ENCODE measurements at places on chromosomes 2 and 18.

- no peak overlapping the region for H3K4me3 ChIP-seq
- H3K27me3 ChIP-seq = no peaks in the 10 kb centered on the region
- no peaks in the 10 kb centered on the region for H3K36me3 ChIP-seq
- no peak for DNase-seq
- no peaks in the 10 kb centered on the region for H3K4me1 ChIP-seq
Observed at GRCh38 chr2:209556354-209556961, 132.6 kb downstream of the MAP2 start.

- H3K27me3 ChIP-seq = no peaks in the 10 kb centered on the region
- no peaks in the 10 kb centered on the region for H3K4me1 ChIP-seq
- no peak overlapping the region for H3K27ac ChIP-seq
- no peaks in the 10 kb centered on the region for H3K36me3 ChIP-seq
- H3K4me3 ChIP-seq = no peak overlapping the region
Observed at GRCh38 chr2:52097071-52097470, 1065.1 kb upstream of the NRXN1 start.

- H3K36me3 ChIP-seq = no peaks in the 10 kb centered on the region
- peak overlapping the region; percentile 77 for H3K27ac ChIP-seq
- peak overlapping the region; percentile 81 for H3K4me3 ChIP-seq
- H3K27me3 ChIP-seq = no peaks in the 10 kb centered on the region
Observed at GRCh38 chr2:217789003-217789735, 213.6 kb downstream of the TNS1 start.

- no peaks in the 10 kb centered on the region for H3K36me3 ChIP-seq
- no peak overlapping the region for H3K4me3 ChIP-seq
- peaks cover 34% of the 10 kb centered on the region for H3K4me1 ChIP-seq
- DNase-seq = no peak
- no peak overlapping the region for H3K27ac ChIP-seq
Observed at GRCh38 chr2:98913916-98914712, 21.9 kb downstream of the CRACDL start.

DNA sequence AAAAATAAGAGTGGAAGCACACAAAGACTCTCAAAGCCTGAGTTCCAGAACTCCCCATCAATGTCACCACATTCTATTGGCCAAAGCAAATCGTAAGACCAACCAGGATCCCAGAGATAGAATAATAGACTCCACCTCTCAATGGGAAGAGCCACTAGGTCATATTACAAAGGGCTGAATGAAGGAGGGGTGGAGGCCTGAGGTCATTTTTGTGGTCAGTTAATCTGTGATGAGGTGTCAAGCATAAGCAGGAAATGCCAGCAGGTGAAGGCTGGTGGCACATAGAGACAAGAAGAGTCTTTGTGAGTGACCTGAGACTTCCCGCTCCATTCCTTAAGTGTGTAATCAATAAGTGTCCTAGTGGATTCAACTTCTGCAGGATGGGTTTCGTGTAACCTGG, 144.3 kb downstream of the TFCP2L1 start:
- no peak for DNase-seq
- no peak overlapping the region for H3K4me3 ChIP-seq
- H3K36me3 ChIP-seq = no peaks in the 10 kb centered on the region
- H3K27me3 ChIP-seq = no peaks in the 10 kb centered on the region

DNA sequence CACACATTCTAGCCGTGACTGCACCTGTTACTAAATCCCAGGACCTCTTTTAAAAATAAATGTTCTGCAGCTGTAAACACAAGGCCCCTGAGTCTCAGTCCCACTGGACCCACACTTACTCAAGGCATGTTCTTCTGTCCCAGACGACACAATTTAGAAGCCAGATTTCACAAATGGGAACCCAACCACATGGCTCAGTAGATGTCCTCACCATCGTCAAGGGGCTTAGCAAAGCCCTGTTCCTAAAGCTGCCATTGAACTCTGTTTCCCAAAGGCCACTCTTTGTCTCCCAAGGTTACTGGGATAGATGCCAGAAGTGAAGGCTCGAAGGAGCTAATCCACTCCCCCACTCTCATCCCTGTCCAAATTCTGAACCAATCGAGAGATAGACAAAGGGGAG, 301.0 kb downstream of the GALR1 start:
- no peak overlapping the region for H3K27ac ChIP-seq
- no peak overlapping the region for H3K4me3 ChIP-seq
- H3K4me1 ChIP-seq = no peaks in the 10 kb centered on the region
- no peaks in the 10 kb centered on the region for H3K27me3 ChIP-seq
